ENCODE measurements at places on chromosomes 4 and X. TPM values are rescaled to one million over a fixed set of nuclear protein-coding genes. Genes with fewer than 3 reads are reported as not detected.

The LRAT gene
- total RNA-seq, result not detected

The SCLT1 gene
- 55.4 TPM for total RNA-seq

The EOLA1 gene
- 36.7 TPM for total RNA-seq

The PCDH18 gene
- not detected for total RNA-seq

The FAM9B gene
- 0.35 TPM for total RNA-seq

The PABPC1L2A gene
- total RNA-seq, result not detected

The SPON2 gene
- 1,124 TPM for total RNA-seq

The KLHL8 gene
- 8.3 TPM for total RNA-seq

The OCIAD2 gene
- total RNA-seq, result 34.3 TPM

The ARL9 gene
- total RNA-seq, result 0.27 TPM

The HTRA3 gene
- total RNA-seq, result not detected

Data from natural killer cell (primary cell).